EL (cell line): ENCODE measurements at places on chromosomes 16 and 17.

GRCh38 chr16:78929841-78930240 lies 670.7 kb downstream of the MAF start:
- DNase-seq = no peak

DNA sequence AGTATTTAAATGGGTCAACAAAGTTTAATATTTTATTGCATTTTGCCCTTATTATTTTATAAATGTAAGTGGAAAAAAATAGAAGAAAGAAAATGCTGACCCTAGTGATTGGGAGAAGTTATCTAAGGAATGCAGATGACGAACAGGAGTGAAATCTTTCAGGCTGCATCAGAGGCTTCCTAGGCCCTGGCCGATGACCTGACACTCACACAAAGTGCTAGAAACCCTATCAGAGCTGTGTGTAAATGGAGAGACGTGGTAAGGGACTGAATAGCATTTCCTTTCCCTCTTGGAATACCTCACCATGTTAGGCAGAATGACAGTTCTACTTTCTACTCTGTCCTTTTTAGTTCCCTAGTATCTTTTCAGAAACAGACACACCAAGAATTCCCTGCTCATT lies 44.9 kb upstream of the CNEP1R1 start:
- DNase-seq = peak; percentile 50

DNA sequence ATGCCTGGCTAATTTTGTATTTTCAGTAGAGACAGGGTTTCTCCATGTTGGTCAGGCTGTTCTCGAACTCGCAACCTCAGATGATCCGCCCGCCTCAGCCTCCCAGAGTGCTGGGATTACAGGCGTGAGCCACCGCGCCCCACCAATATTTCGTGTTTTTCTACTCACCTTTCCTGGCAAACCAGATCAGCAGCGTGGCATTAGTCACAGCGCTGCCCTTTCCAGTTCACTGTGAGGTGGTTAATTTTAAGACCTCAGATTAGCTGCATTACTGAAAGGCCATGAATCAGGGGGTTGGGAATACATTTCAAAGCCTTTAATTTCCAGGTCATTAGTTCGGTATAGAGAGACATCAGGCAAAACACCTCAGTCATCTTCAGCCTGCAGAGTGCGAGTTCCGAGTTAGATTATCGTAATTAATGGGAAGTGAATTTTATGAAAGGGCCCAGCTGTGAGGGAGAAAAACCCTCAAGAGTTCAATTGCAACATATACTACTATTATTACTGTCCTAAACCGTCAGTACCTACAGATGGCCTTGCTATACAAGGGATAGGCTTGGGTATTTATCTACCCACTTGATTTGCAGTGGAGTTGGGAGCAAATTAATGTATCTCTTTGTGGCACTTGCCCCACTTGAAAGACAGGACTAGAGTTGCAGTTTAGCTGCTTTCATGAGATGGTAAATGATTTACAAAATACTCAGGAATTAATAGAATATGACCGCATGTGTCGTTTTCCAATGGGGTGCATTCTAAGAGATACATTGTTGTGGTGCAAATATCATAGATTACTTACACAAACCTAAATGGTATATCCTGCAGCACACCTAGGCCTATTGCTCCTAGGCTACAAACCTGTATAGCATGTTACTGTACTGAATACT lies 2.1 kb upstream of the USP32 start:
- DNase-seq = no peak

- DNase-seq = no peak
Observed at GRCh38 chr16:17374668-17375255, 96.0 kb downstream of the XYLT1 start.

DNA sequence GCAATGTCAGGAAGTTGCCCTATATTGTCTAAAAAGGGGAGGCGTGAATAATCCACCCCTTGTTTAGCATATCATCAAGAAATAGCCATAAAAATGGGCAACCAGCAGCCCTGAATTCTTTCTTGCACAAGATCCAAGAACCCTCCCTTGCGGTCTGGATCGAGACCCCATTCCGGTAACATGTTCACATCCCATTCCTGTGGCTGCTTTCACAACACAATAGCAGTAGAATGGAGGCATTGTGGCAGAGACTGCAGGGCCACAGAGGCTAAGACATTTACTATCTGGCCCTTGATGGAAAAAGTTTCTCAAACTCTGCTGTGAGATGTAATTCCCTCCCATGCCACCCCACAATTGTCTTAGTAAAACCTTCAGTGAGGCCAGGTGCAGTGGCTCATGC lies 73.2 kb downstream of the RMI2 start:
- no peak for DNase-seq

GRCh38 chr17:36459601-36460000 lies 26.9 kb upstream of the ZNHIT3 start:
- no peak for DNase-seq

- no peak for DNase-seq
Observed at GRCh38 chr17:43754947-43755346, 3.6 kb downstream of the SOST start.

DNA sequence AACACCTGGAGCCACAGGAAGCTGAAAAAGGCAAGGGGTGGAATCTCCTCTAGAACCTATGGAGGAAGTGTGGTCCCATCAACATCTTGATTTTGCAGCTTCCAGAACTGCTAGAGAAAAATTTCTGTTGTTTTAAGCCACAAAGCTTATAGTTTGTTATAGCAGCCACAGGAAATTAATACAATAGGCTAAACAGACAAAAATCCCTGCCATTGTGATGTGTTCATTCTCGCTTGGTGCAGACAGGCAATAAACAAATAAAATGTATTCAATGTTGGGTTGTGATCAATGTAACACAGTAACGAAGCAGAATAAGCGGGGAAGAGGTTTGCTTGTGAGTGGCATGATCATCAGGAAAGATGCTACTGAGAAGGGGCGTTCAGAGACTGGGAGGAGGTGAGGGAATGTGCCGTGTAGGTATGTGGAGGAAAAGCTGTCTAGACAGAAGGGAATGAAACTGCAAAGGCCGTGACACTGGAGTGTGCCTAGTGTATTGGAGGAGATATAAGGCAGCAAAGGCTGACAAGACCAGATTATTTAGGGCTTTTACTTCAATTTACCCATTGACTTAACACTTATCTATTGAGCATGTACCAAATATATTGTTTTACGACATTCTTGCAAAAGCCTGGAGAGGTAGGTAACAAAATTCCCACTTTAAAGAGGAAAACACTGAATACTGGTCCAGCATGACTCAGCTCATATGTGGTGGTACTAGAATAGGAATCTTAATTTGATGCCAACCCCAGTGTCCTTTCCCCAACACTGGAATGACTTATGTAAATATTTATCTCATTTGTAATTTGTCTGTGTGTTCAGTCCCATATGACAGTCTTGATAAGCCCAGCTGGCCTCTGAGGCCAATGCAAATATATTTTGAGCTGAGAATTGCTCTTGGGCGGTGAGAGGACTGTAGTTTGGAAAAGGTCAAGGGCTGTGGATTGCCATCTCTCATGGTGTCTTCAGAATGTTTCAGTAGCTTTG lies 375.9 kb downstream of the CDH13 start:
- DNase-seq = peak; percentile 65

DNA sequence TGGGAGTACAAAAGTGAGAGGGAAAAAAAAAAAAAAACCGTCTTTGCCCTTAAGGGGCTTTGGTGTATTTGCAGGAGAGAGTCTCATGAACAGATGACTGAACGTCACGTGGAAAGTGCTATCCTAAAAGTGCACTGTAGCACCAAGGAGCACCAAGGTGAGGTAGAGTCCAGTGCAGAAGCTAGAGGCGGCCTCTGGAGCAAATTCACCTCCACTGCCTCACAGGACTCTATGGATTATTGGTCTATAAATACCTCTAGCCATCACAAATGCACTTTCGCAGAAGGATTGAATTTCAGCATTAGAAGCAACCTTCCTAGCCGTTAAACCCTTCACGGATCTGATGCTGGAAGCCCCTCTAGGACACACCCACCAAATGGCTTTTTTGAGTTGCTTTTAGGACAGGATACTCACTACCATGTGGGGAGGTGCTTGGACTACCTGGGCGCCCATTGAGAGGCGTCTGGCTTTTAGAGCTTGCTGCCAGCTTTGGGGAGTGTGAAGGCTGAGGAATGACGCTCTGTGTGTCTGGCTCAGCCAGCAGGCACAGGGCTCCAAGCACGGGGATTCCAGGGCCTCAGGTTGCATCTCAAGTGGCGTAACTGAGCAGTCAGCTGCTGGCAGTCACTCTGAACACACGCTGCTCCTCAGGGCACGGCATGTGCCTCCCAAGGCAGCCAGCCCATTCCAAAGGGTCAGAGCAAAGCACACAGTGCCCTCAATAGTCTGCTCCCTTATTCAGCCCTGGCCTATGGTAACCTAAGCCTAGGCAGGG lies 52.7 kb downstream of the CDRT4 start:
- no peak for DNase-seq

DNA sequence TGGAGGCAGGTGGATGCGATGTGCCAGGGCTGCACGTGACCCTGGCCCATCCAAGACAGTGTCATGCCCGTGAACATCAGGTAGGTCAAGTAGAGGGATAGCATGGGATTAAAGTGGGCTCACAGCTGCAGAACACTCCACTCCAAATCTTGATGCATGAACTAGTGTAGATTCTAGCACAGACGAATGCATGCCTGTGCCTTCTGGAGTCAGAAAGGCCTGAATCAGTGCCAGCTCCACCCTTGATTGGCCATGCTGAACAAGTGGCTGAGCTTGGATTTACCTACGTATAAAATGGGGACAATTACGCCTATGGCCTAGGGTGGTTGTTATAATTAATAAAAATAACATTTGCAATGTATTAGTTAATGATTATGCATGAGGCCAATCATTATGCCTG lies 10.6 kb downstream of the IRX3 start:
- no peak for DNase-seq

DNA sequence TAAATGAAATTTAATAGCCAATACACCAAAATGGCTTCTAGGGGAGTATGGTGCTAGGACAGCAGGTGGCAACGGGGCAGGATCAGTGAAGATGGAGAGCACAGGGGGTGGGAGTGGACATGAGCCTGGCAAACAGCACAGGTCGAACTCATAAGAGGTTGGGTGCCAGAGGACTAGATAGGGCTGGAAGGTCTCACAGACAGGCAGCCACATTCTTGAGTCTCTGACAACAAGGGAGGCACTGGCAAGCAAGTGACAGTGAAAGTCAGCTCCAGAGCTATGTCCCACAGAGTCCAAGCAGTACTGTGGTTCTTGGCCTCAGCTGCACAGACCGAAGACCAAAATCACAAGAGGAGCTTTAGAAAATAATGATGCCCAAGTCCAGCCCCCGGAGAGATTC lies 61.2 kb downstream of the USP31 start:
- no peak for DNase-seq

GRCh38 chr17:62641153-62641552 lies 13.7 kb downstream of the MRC2 start:
- DNase-seq = no peak
